ENCODE measurements at places on chromosomes 2 and 18.

DNA sequence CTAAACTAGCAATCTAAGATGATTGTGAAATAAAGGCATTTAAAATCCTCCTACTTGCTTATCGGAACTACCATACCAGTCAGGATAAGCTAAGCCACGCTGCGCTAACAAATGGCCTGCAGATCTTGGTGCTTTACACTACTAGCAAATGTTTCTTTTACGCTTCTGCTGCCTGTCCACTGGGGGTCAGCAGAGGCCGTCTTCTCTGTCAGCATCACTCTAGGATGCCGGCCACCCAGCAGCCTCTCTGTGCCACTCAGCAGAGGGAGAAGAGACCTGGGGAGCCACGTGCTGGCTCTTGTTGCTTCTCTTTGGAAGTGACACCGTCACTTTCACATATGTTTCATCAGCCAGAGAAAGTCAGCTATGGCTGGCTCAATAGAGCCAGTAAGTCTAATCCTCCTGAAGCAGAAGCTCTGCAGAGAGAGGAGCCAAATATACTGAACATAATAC lies 36.6 kb downstream of the COPS8 start:
- DNase-seq, result no peak

- no peak for DNase-seq
Observed at GRCh38 chr2:218448934-218449333, 30.0 kb downstream of the VIL1 start.

DNA sequence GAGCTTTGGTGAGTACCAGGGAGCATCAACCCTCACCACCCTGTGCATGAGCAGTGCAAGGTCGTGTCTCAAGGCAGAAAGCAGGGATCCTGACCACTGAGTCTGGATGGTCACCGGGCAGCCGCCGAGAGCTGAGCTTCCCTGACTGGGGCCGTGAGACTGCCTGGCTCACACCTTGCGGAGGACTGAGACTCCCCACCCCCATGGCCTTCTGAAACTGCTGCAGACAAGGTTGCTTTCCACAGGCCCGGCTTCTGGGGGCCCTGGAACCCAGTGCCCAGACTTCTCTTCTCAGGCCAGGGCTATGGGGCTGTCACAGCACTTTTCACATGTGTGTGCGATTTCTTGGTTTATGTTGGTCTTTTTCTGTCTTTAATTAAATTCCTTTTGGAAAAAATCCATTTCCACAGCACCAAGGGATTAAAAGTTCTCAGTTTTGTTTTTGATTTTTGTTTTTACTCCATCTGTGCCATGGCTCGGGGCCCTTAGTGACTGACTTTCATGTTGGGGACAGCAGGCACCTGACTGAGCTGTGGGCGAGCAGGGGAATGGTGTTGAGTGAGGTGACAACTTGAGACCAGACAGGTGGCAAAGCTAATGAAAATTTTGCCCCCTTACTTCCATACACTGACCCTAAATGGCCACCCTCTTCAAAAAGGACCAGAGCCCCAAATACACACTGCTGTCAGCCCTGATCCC lies 297.9 kb downstream of the CYP26B1 start:
- no peak for DNase-seq

DNA sequence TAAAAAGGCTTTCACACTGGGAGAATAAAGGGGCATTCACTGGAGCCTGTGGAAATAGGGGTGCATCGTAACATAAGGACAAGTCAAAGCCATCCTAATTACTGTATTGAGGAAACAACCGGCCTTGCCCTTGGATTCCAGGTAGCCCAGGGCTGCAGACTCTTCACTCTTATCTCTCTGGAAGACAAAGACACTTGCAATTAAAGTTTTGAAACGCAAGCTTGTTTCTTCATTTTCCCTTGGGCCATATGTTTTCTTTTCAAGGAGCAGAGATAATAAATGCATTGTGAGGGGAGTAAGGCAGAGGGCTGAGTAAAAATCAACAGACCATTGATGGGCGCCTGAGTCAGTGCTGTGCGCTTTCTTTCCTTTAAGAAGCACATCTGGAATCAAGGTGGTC lies 11.5 kb downstream of the TNFRSF11A start:
- DNase-seq, result no peak

- DNase-seq, result no peak
Observed at GRCh38 chr2:21427606-21428005, 303.8 kb downstream of the TDRD15 start.

Data from AG04449 (cell line).